ENCODE measurements at places on chromosomes 5 and 9. TPM values are rescaled to one million over a fixed set of nuclear protein-coding genes. Genes with fewer than 3 reads are reported as not detected.

- peak; percentile 87 for DNase-seq
Observed at GRCh38 chr5:96336351-96336985, 96.6 kb downstream of the PCSK1 start.

GRCh38 chr5:42956551-42956950 is 83.6 kb downstream of the ANXA2R start:
- no peak for DNase-seq

GRCh38 chr9:133855802-133856521 is 117.8 kb upstream of the SARDH start:
- peak; percentile 34 for DNase-seq

ANKRD31 gene
- total RNA-seq: not detected
